ENCODE measurements at places on chromosomes 6 and 20. TPM values are rescaled to one million over a fixed set of nuclear protein-coding genes. Genes with fewer than 3 reads are reported as not detected.

The UBE3D gene
- 3.6 TPM for total RNA-seq

The MMP24 gene
- total RNA-seq, result 26.3 TPM

The NKAPL gene
- total RNA-seq, result not detected

The IL17F gene
- total RNA-seq, result not detected

The CFB gene
- 2.0 TPM for total RNA-seq

The VPS52 gene
- total RNA-seq, result 19.4 TPM

The FOXQ1 gene
- total RNA-seq, result 4.8 TPM

The GUCA1A gene
- total RNA-seq, result not detected

The CTAGE9 gene
- total RNA-seq, result not detected

The TRIM39 gene
- total RNA-seq, result 8.3 TPM

The RSPO3 gene
- 97.7 TPM for total RNA-seq

The DAAM2 gene
- 0.02 TPM for total RNA-seq

The NFS1 gene
- 21.2 TPM for total RNA-seq

The SNAP91 gene
- 0.14 TPM for total RNA-seq

The LHFPL5 gene
- not detected for total RNA-seq

The MLN gene
- not detected for total RNA-seq

The PGC gene
- total RNA-seq, result not detected
